Right cardiac atrium (tissue), 5 donors: ENCODE measurements at places on chromosomes 5 and 9. TPM values are rescaled to one million over a fixed set of nuclear protein-coding genes. Genes with fewer than 3 reads are reported as not detected.

SAXO1 gene
- total RNA-seq = not detected

MORN5 gene
- total RNA-seq = not detected

ERCC6L2 gene
- 34.4 TPM for total RNA-seq

DMGDH gene
- total RNA-seq = 7.0 TPM

DNA sequence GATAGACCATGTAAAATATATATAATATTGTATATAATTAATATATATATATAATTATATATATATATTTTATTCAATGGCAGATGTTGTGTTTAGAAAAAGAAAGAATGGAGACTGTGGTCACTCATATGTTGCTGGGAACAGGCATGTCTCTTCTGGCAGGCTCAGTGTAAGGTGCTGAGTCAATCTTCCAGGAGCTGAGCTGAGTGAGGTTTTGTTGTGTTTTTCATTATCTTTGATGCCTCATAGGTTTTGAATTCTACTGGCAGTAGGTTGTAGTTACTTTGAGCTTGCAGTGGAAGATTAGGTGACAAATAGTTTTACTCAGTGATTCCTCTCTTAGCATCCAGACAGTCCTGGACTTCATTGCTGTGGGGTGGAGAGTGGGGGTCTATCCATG is 561.3 kb downstream of the IRX1 start:
- DNase-seq = no peak

GRCh38 chr5:170590566-170590965 is 86.7 kb downstream of the KCNIP1 start:
- DNase-seq = no peak

DNA sequence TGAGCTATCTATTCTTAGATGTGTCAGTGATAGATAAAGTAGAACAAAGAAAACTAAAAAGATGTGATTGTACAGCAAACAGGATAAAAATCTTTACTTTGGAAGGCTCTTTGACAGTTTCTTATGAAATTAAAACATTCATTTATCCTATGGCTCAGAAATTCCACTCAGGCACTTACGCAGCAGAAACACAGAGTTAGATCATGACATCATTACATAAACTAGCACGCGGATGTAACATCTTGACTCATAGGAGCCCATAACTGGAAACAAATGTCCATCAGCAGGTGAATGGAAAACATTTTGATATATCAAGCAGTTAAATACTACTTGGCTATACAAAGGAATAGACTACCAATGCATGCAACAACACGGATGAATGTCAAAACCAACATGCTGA is 45.3 kb downstream of the ICE1 start:
- DNase-seq = no peak
